Activated T-cell treated with anti-CD3 and anti-CD28 coated beads for 4 hours (primary cell): ENCODE measurements at places on chromosomes 7 and 10.
A peak's percentile ranks its signal among the peaks of the same experiment; 100 is the strongest.

DNA sequence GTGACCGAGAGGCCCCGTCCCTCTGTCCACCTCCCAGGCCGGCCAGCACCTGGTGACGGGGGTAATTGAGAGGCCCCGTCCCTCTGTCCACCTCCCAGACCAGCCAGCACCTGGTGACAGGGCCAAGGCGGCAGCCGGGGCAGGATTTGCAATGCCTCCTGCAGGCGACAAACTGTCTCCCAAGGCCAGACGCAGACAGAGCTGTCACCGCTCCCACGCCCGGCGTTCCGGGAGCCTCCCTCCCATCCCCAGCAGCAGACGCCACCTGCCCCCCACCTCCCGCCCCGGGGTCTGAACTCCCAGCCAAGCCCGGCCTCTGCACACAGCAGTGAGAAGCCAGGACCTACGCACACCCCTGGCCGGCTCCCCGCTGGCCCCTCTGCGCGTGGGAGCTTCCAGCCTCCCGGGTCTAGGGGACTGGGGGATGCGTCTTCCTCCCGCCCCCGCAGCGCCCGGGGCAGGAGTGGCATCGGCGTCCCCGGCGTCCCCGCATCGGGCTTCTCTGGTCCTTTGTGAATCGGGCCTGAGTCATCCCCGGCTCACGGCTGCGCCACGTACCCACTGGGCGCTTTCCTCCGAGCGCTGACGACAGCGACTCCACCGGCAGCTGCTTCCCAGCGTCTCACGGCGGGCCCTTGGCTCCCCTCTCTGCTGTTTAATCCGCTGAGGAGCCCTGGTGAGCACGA is 95.1 kb upstream of the DIP2C start:
- DNase-seq, result peak; percentile 44

GRCh38 chr10:71835671-71836595 is 15.1 kb downstream of the PSAP start:
- no peak for DNase-seq

- no peak for DNase-seq
Observed at GRCh38 chr10:27805180-27805579, 59.6 kb upstream of the MKX start.

DNA sequence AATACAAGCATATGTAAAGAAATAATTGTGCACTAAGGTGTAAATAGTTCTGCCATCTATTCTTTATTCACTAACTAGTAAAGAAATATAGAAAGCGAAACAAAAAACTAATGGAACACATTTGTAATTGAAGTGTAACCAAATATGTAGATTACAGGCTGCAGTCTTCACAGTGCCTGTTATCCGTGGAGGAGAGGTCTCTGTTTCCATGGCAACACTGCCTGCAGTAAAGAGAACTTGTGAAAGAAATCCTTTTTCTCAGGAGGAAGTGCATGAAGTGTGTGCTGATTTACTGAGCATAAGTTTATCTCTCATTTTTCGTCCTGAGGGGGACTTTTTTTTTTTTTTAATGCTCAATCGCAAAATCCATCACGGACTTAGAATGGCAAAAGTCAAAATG is 102.5 kb downstream of the APBB1IP start:
- no peak for DNase-seq

GRCh38 chr7:123757095-123757494 is 8.3 kb upstream of the WASL start:
- no peak for DNase-seq

DNA sequence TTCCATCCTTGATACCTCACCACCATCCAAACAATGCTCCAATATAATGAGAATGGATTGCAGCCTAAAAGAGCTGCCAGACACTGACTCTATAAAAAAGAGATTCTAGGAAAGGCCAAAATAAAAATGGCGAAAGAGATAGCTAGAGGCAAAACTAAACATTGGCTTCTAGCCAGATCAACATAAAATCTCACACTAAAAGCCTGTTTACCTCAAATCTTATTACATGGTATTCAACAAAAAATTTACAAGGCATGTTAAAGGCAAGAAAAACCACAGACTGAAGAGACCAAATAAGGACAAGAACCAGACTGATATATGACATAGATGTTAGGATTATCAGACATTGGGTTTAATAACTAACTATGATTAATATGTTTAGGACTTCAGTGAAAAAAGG is 1127.0 kb downstream of the DNAJB9 start:
- DNase-seq, result no peak

DNA sequence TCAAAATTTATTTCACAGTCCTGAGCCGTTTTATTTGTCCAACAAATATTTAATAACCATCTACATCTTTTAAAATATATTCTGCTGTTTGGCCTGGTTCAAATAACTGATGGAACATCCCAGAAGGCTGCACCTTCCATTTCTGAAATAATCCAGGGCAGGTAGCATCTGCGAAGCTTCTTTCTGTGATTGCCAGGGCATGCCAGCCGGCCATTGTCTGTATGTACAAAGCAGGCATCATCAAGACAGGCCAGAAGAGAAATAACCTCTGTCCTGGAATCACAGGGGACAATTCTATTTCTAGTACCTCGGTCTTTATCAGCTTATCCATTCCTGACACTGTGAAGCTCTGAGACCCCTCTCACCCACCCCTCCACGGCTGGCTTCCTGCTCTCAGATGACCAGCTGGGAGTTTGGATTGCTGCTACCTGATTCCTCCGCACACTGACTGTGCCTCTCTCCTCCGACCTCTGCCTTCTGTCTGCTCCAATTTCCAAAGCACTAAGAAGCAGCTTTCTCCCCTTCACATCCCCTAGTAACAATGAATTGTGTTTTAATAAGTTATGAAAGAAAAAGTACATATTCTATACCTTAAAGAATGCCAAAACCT is 8.0 kb downstream of the DGKI start:
- DNase-seq, result no peak

DNA sequence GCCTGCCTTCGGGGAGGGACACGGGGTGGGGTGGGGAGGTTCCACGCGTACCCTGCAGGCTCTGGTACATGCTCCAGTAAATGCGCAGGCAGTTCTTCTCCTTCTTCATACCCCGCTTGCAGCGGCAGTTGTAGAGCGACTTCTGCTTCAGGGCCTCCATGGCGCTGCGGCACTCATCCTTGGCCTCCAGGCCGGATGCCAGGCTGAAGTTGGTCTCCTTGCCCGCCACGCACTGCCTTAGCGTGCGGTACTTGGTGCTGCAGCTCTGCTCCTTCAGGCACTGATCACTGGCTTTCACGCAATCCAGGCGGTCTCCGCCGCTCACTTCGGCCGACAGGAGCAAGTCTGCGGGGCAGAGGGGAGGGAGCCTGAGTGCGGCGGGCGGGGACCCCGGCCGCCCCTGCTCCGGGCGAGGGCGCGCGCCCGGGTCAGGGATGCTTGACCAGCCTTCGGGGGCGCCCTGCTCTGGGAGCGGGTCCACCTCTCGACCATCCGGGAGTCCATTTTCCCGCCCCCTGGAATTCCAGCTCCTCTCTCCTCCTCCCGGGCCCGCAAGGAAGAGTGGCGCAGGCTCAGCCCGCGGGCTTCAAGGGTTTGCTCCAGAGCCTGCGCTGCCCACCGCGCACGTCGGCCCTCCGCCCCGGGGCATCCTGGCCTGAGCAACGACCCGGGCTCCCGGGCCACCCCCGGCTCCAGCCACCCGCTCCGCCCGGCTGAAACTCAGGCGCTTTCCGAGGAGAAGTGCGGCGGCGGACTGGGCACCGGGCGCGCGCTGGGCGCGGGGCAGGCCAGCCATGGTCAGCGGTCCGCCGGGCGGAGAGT is 2.0 kb downstream of the GFRA1 start:
- DNase-seq, result no peak

DNA sequence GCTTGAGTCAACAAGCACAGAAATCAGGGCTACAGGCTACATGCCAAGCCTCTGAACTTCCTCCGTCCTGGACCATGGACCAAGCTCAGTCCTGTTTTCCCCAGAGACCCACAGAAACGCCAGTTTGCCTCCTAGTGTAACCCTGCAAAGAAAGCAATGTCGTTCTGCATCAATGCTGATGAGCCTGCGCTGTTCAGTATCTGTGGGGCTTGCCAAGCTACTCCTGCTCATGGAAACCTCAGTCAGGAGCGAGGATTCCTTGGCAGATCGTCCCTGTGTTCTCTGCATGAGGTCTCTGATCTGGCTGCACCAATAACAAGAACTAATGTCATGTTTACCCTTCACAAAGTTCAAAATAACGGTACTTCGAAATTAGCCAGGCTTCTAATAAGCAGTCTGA is 495.5 kb upstream of the C7orf33 start:
- no peak for DNase-seq

DNA sequence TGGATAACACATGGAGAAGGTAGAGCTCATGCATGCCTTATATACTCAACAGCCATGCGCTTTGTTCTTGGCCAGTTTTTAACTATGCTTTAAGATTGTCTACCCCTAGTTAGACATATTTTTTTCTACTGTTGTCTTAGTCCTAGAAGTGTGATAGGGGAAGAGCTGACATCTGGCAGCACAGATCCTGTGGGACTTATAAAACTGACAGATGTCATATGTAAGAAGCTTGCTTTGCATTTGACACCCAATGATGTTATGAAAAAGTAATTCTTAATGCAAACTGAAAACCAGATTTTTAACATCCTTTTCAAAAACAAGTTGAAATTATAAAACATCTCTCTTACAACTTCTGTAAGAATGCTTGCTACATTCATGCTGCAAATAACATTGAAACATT is 715.9 kb upstream of the LRRN3 start:
- no peak for DNase-seq

DNA sequence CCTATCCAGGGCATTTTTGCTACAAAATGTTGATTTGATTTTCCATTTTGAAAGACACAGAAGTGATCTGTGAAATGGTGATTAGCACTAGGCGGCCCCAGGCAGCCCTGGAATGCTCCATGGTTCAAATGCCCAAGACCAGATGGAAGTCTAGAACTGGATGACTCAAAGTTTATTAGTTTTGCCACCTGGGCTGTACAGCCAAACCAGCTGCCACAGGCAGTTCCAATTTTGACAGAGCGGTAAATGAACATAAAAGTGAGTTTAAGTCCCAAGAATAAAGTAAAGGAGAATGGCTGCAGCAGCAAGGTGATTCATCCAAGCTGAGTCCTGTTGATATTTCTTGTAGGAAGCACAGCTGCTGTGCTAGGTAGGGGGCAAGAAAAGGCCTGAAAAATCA is 180.5 kb downstream of the SUGCT start:
- DNase-seq, result no peak

GRCh38 chr7:134992626-134993179 is 6.4 kb downstream of the AGBL3 start:
- no peak for DNase-seq
